ENCODE measurements at places on chromosomes 6 and 20.

GRCh38 chr6:152184573-152184916 is 377.1 kb downstream of the ESR1 start:
- DNase-seq = no peak

DNA sequence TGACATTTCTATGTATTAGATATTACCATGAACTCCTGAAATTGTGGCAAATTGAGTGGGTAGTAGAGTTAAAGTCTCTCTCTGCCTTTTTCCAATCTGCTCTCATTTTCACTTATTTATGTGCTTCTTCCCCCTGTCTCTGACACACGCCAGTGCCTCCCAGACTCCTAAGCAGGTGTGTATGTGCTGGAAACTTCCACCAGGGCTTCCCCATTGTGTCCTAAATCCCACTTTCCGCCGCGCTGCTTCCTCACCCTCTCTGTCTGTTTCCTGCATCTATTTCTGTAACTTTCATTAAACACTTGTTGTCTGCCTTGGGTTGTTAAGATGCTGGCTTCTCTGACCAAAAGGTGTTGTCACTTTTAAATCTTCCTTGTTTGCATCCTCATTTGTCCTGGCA is 97.6 kb upstream of the HDGFL1 start:
- no peak for DNase-seq

- no peak for DNase-seq
Observed at GRCh38 chr20:48759631-48760245, 68.1 kb downstream of the PREX1 start.

- no peak for DNase-seq
Observed at GRCh38 chr20:62800314-62801259, 4.0 kb upstream of the OGFR start.

GRCh38 chr20:22825546-22825945 is 209.6 kb upstream of the SSTR4 start:
- no peak for DNase-seq

DNA sequence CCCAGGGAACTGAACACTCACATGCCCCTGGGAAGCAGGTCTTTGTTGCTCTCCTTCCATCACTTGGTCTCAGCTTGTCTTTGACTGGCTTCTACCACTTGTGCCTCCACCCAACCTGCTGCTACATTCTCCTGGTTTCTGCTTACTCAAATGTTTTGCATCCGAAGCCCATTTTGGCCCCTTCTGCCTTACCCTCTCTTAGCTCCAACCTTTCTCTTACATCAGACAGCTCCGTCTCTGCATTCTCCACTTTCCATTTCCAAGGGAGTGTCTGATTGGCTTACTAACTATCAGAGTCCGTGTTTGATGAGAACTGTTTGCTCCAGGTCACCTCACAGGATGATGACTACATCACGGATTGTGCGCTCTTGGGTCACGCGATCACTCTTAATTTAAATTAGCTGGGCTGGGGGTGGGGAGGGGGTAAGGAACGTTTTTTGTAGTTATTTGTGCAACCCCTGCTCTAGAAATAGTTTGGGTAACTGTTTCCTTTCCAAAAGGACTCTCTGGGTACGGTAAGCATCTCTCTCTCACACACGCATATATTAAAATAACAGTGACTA is 844 bp upstream of the ABRACL start:
- DNase-seq = peak; percentile 60

DNA sequence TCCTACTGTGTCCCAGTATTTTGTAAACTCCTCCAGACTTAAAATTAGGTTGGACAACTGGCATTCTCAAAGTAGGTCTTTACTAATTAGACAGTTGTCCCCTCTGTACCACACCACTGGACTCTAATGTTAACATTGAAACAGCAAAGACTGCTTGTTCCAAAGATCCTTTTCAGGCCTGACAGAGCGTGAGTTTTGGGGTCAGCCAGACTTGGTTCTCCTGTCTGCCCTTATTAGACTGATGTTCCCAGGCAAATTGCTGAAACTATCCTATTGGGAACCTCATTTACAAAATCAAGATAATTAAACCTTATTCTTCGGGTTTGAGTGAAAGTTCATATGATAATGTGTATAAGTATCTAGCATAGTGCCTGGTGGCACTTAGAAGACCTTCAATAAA is 3.7 kb upstream of the BICRAL start:
- no peak for DNase-seq

DNA sequence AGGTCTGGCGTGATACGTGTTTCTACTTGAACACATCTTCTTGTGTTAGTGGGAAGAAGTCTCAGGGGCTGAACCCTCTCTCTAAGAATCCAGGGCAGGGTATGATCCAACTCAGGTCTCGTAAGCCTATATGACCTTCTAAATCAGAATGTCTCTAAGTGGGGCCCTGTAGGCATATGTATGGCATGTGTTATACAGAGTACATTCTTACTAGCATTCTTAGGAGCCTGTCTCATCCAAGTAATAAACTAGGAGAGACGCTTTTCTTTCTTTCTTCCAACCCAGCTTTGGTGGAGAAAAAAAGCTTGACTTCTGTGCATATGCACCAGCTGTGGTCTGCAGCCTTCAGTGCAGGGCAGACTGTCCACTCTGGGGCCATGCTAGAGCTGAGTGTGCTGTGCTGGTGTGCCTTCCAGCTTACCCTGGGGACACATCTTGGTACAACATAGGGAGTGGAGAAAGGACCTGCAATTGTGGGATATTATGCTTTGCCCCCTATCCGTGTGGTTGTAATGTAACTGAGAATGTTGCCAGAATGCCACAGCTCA is 47.3 kb downstream of the L3MBTL3 start:
- no peak for DNase-seq

DNA sequence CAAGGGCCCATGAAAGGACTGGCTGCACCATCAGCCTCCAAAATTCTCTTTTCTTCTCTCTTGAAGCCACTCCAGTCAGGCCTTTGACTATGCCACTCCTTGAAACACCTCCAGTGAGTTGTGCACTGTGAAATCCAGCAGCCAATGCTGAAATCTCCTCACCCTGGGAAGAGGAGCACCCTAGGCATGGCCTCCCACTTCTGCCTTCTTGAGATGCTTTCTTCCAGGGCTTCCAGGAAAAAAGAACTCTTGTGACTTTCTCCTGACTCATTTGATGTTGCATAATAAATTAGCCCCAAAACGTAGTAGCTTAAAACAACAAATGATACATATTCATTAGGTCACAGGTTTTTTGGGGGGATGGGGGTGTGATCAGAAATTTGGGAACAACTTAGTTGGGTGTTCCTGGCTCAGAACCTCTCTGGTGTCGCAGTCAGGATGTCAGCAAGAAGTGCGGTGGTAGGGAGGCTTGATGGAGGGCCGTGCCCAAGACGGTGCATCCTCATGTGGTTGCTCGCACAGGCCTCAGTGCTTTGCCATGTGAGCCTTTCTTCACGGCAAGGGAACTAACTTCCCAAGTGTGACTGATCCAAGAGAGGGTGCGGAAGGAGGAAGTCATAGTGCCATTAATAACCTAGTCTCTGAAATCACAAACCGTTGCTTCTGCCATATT is 12.1 kb downstream of the NCR2 start:
- DNase-seq = no peak

DNA sequence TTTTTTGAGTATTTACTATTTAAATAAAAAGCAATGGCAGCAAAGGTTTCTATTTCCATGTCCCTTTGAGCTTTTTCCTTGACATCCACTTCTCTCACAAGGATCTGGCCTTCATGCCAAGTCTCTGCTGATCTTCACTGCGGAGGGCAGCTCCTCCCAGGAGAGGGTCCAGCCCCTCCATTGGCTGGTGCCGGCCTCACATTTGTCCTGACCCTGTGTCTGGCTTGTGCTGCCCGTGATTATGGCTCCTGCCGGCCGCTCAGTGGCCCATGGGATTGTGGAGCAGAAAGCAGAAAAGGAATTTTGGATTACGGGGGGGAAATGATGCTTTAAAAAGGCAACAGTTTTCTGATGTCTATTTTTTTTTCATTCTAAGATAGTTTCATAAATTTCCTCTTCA is 31.2 kb upstream of the PDE7B start:
- no peak for DNase-seq

GRCh38 chr6:80143419-80143937 is 37.0 kb downstream of the BCKDHB start:
- DNase-seq = no peak

GRCh38 chr20:54469293-54469692 is 6.1 kb upstream of the DOK5 start:
- DNase-seq = no peak

DNA sequence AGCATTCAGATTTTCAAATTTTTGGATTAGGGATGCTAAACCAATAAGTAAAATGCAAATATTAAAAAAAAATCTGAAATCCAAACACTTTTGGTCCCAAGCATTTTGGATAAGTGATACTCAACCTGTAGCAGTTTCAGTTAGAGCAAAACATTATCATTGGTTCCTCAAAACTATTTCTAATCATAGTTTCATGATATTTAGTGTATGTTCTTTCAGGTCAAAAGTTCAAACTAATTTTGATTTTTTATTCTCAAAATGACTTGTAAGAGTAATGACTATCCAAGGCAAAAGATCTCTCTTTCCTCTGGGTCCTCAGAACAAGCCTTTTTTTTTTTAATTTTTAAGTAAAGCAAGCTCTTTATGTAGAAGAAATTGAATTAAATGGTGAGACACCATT is 64.0 kb upstream of the TFB1M start:
- DNase-seq = no peak

DNA sequence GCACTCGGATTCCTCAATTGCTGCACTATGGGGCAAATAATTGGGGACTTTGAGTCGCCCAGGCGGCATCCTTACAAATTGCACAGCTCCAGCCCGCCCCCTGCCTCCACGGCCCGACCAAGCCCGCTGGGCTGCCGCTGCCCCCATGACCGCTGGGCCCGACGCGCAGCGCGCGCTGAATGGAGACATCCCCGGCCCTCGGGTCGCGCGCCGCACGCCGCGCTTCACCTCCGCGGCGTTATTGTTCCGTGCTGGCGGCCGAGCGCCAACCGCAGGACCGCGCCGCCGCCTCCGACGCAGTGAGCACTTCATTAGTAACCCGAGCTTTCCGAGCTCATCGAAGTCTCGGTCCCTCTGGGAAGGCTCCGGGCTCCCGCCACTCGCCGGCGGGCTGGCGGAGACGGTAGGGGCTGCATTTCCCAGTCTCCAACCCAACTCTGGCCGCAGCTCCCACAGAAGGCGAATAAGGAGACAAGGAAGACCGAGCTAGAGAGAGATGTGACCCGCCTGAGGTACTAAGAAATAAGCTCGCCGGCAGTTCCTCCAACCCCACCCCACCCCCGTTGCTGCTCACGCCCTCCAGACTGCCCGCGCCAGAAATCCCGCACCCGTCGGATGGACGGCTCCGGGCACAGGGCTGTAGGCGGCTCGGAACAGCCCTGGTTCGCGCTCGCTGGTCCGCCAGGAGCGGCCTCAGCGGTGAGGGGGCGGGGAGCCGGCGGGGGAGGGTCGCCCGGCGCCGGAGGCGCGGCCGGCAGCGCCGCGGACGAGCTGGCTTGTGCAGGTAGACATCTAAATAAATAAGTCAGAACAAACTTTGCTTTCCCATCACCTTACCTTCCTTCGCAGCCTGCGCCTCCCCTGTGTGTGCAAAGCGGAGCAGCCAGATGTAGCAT is 703 bp downstream of the EPHA7 start:
- DNase-seq = peak; percentile 30

- DNase-seq = no peak
Observed at GRCh38 chr20:56060486-56060885, 55.2 kb upstream of the CBLN4 start.

DNA sequence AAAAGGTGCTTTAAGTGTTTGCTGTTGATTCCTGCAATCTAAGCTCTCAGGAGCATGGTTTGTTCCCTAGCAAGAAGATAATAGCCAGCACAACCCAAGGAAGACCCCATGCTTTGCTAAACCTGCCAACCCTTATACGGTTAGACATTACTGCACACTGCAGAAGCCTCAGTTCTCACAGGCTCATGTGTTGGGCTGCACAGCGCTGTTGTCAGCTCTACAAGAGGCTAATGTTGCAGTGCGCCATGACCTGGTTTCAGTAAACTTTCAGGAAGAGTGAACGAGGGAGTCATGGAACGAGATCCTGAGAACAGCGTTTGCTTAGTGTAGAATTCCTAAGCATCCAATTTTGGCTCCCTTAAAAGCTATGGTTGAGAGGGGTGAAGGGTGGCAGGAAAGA is 218.5 kb downstream of the ARHGAP18 start:
- no peak for DNase-seq

DNA sequence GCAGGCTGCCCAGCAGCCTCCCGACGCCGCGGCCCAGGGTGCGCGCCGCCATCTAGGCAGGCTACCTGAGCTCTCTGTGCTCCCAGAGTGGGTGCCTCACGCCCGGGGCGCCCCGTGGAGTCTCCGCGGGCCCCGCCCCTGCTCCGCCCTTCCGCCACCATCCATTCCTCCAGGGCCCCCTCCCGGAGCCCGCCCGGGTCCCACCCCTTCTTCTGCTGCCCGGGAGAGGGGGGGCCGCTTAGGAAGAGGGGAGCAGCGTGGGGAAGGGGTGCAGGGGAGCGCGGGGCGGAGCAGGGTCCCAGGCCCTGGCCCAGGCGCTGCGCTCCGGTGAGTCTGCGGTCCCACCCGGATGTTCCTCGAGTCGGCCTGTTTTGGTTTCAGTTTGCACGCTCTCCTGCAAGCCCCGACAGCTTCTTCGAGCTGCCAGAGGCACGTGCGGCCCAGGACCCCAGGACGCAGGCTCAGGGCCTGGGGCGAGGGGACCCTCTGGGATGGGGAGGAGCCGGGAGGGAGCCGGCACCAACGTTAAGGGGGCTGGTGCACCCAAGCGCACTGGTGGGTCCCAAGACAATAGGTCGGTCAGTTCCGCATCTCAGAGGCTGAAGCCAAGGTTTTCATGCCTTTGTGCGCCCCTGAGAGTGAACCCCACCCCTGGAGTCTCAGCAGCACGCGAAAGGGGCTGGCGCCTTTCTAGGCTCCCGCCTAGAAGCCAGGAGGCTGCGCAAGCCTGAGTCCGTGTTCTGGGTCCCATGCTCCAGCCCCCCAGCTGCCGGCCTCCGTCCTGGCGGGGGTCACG is at the start of gene ACSS1:
ACSS1 (minus strand) TSS at position 89 of the 796 bp plus-strand sequence; CDS start at position 52, 37 bp downstream.
- DNase-seq = peak; percentile 85
